Right lung (tissue), 10 donors: ENCODE measurements at places on chromosomes 5 and 9. TPM values are rescaled to one million over a fixed set of nuclear protein-coding genes. Genes with fewer than 3 reads are reported as not detected.

Gene FSTL4
- polyA plus RNA-seq, result 0.15 TPM

Gene MAP1B
- polyA plus RNA-seq, result 15.7 TPM

Gene KCTD16
- polyA plus RNA-seq, result 0.39 TPM

Gene IL11RA
- polyA plus RNA-seq, result 92.5 TPM

Gene C5orf47
- polyA plus RNA-seq, result 0.28 TPM

Gene CDC25C
- 16.4 TPM for polyA plus RNA-seq

Gene NUP155
- polyA plus RNA-seq, result 25.8 TPM

Gene F2RL1
- 8.8 TPM for polyA plus RNA-seq

Gene AK8
- polyA plus RNA-seq, result 2.9 TPM

Gene F2R
- 44.2 TPM for polyA plus RNA-seq

Gene OR5C1
- not detected for polyA plus RNA-seq

Gene BARHL1
- not detected for polyA plus RNA-seq

Gene PDE6A
- 0.17 TPM for polyA plus RNA-seq
